ENCODE measurements at places on chromosomes 4 and X.

GRCh38 chr4:67124716-67125115, 420.6 kb downstream of the CENPC start:
- DNase-seq = no peak

GRCh38 chrX:1417921-1418771, 26.2 kb upstream of the SLC25A6 start:
- DNase-seq = no peak

DNA sequence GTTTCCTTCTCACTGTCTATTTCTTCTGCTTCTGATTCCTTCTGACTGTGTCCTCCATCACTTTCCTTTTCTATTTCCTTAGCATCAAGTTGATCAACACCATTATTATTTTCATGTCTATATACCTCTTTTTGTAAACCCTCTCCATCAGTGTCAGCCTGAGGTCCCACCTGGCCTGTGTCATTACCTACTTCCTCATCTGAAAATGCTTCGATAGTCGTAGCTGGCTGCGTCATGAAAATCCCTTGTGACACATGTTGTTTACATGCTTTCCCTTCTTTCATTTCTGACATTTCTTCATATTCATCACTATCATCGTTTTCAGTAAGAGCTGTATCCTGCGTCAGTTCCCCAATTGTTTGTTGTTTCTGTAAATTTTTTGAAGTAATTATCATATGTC, 39.6 kb downstream of the RPGR start:
- DNase-seq = no peak

DNA sequence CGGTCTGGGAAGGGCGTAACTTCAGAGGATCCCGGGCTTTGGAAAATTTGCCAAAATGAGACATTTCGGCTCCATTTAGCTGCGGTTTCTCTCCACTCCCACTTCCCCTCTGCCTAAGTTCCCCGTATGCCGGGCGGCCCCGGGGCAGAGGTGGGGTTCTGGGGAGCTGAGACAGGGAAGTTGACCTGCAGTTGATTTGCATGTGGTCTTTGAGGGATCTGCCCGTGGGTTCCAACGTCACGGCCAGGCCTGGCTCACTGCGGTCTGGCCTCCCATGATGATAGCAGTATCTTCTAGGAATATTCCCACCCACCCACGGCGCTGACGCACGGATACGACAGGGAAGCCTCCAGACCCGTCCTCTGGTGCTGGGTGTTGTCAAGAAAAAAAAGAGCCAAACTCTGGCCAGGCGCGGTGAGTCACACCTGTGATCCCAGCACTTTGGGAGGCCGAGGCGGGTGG, 27.3 kb upstream of the CRLF2 start:
- DNase-seq = no peak

DNA sequence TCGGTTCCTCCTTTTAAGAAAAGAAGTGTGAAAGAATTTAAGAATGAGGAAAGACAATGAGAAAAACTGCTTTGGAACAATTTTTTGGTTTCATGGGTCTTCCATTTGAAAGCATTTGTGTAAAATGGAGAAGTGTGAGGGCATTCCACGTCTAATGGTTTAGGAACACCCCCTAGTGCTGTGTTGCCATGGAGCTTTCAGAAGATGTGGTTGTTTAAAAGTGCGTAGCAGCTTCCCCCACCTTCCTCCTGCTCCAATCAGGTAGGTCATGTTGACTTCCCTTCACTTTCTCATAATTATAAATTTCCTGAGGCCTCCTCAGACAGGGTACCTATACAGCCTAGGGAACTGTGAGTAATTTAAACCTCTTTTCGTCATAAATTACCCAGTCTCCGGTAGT, 50.0 kb downstream of the UGT2B10 start:
- no peak for DNase-seq

DNA sequence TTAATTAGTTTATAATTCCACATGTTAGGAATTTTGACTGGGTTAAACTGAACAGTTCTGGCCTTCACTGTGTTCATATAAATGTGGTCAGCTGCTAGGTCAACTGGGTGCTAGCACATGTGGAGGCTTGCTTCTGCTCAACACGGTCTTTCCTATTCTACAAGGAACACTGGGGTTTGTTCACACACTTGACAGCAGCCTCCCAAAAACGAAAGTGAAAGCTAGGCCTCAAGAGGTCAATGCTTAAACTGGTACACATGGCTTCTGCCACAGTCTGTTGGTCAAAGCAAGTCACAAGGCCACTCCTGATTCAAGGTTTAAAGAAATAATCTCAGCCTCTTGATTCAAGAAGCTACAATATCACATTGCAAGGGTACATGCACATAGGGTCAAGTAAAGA, 126.5 kb downstream of the QDPR start:
- no peak for DNase-seq

DNA sequence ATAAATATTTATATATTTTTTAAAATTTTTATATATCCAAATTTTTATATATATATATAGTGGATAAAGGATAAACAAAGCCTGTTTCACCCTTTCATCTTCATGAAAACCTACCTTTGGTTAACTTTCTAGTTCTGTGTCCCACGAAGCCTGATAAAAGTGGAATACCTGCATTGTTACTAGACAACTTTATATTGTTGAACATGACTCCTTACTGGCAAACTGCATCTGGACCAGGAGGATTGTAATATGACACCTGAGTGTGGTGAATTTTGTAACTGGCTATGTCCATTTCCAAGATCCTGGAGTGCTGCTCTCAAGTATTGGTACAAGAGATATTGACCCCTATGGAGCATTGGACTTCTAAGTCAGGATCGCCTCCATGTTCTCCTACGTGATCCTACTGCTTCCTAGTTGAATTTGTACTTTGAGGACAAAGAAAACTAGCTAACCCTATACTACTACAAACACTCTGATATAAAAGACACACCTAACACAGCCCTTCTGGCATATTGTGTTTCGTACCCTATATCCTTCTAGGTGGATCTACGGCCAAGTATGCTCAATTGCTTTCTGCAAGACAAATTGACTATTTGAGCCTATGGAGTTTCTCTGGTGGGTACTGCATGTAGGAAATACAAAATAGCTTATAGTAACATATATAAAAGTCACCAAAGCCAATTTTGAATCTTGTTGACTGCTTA, 61.3 kb upstream of the PRRG1 start:
- no peak for DNase-seq

- DNase-seq = no peak
Observed at GRCh38 chr4:13580036-13580435, 35.7 kb upstream of the NKX3-2 start.

DNA sequence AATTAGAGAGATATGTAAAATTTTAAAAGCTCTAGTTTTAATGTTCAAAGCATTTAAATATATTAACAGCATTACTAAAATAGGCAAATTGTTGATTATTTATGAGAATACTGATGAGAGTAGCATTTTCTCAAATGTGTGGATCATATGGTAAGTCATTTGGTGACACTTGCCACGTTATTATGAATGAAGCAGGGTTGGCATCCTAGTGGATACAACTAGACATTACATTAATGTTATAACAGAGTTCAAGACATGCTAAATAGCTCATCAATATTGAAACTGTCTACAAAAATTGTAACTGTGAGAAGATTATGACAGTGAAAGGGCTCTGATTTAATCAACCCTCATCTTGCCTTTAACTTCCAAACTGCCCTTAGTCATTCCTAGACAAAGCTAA, 171.1 kb downstream of the PDGFC start:
- DNase-seq = no peak

DNA sequence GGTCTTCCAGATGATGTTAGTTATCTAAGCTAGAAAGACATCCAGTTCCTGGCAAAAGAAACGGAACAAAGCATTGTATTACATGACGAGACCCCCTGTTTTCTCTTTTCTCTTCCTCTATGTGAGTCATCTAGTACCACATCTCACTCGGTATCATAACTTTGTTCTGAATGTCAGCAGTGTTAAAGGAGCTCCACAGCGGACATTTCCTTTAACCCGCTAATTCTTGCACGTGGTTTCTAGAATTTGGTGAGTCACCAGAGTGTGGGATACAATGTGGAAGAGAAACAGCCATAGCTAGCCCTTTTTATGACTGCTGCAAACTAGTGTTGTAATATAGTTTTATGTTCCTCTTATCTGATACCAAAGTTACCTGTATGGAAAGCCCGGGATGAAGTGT, 243.7 kb downstream of the TENM3 start:
- DNase-seq = no peak

- no peak for DNase-seq
Observed at GRCh38 chrX:119478504-119478903, 10.3 kb downstream of the SLC25A5 start.

- DNase-seq = no peak
Observed at GRCh38 chr4:186749611-186750281, 26.1 kb upstream of the FAT1 start.

GRCh38 chr4:163649557-163650091, 155.1 kb downstream of the TMA16 start:
- DNase-seq = no peak

GRCh38 chr4:15293711-15294110, 134.1 kb upstream of the C1QTNF7 start:
- no peak for DNase-seq

GRCh38 chr4:24858550-24858949, 54.3 kb downstream of the CCDC149 start:
- no peak for DNase-seq

DNA sequence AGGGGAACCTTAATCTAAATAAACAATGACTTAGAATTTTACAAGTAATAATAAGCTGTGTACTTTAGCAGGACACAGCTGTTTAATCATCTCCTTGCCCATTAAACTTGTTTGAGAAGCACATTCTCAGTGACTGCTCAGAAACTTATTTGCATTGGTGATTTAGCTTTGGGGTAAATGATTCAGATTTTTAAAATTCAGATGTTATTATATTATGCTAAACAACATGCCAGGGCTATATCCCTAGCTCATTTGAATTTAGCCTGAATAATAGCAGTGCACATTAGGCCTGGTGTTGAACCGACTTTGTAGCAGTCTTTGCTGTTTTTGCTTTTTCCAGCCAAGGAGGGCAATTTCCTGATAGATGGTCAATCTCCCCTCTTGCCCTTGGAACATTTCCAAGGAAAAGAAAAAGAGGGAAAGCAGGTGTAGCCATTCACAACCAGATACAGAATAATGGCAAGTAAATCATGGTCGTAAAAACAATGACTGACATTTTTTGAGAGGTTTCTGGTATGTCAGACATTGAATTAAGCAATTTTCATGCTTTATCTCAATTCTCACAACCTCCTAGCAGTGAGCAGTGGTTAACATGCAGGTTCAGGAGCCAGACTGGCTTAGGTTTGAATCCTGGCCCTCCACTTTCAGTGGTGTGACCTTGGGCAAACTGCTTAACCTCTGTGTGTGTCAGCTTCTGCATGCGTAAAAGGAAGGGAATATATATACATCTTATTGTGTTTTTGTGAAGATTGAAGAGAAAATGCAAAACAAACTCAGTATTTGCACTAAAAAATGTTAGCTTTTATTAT, 16.8 kb downstream of the ARHGEF38 start:
- no peak for DNase-seq

DNA sequence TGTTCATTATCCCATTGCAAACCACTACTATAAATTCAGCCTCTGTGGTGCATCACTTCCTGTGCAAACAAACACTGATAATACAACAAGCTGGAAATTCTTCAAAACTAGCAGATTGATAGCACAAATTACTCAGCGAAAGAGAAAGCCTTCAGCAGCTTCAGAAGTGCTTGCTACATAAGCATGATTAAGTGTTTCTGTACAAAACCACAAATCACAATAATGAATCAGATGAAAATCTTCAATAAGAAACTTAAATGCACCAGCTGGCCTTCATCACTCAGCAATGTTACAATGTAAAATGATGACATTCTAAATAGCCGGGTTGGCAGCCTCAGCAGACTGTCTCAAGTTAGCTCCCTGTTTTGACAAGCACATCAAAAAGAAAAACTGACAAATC, 262.2 kb downstream of the SPOCK3 start:
- no peak for DNase-seq

- DNase-seq = no peak
Observed at GRCh38 chrX:37802028-37802427, 22.2 kb downstream of the CYBB start.

DNA sequence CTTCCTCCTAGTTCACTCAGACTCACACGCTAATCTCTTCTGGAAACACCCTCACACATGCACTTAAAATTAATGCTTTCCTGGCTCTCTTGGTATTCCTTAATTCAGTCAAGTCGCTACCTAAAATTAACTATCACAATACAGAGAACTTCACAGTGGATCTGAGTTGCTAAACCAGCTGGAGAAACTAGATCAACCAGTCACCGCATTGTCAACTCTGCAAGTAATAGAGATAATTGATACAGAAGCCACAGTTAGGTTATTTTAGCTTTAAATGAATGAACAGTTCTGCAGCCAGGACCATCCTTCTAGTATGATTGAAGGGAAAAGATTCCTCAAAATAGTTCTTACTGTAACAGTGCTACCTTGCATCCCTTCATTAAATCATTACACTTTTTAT, 6.0 kb upstream of the TBC1D9 start:
- no peak for DNase-seq

DNA sequence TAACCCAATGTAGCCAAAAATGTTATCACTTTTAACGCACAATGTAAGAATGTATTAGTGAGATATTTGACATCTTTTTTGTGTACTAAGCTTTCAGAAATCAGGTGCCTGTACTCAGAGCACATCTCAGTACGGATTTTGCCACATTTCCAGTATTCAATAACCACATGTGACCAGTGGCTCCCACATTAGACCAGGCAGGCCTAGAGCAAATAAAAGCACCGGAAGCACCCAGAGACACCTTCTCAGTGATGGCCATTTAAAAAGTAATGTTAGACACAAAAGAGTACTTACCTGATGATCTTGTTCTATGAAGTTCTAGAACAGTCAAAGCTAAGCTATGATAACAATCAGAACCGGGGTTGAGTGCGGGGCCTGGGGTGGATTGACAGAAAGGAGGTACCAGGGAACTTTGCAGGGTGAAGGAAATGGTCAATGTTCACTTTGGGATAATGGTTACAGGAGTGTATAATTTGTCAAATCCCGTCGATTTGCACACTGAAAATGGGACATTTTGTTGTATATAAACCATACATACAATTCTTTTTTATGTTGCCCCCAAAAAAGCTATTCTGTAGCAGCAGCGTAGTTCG, 1.2 kb downstream of the CTPS2 start:
- DNase-seq = no peak

- no peak for DNase-seq
Observed at GRCh38 chrX:85591536-85591935, 212.1 kb upstream of the POF1B start.

- DNase-seq = no peak
Observed at GRCh38 chrX:134981910-134982309, 8.9 kb upstream of the SMIM10 start.

DNA sequence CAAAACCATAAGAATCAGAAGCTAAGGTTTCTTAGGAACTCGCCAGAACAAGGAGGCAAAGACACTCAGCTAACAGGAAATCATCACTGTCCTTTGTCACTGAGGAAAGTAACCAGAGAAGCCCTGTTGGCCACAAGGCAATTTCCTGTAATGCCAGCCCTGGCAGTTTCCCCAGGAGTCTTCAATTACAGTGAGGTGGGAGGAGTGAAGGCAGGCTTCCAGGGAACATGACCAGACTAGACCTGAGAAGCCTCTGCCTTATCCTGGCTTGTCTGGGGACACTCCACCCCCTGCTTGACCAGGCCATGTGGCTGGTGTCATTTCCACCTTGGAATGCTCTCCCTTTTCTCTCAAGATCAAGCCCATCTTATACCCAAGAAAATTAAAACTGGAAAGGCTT, 125.3 kb downstream of the COL4A6 start:
- no peak for DNase-seq

All from CD8-positive, alpha-beta memory T cell (primary cell).